ENCODE measurements at places on chromosomes 3 and 15.

- no peak for DNase-seq
Measured at GRCh38 chr15:45549541-45550220, 27.1 kb upstream of the SLC30A4 start.

- no peak for DNase-seq
Measured at GRCh38 chr15:73789521-73790240, 36.5 kb upstream of the INSYN1 start.

GRCh38 chr3:136381051-136381450 is 130.9 kb downstream of the PCCB start:
- no peak for DNase-seq

GRCh38 chr3:16595778-16596177 is 9.4 kb downstream of the DAZL start:
- DNase-seq: no peak

DNA sequence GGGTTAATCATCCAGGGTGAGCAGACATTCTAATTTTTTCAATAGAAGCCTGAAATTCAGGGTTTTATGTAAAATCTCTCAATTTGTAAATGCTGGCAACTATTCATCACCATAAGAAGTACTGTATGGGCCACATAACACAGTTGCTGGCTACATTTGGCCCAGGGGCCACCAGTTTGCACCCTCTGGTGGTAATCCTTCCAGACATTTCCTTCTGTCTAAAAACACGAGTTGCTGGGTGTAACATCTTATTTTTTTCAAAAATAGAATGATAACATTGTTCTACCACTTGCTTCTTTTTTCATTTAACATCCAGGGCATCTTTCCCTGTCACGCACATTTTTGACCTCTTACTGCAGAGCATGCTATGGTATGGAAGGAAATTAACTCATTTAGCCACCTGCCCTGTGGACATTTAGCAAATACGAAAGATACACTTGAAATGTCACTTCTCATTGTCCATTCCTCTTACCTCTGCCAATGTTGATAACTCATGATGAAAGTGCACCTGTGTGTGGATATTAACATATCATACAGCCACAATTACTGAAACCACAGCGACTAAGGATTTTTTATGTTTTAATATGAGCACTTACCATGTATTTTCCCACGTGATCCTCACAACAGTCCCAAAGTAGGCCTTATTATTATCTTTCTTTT is 117.5 kb upstream of the ARHGEF3 start:
- no peak for DNase-seq

DNA sequence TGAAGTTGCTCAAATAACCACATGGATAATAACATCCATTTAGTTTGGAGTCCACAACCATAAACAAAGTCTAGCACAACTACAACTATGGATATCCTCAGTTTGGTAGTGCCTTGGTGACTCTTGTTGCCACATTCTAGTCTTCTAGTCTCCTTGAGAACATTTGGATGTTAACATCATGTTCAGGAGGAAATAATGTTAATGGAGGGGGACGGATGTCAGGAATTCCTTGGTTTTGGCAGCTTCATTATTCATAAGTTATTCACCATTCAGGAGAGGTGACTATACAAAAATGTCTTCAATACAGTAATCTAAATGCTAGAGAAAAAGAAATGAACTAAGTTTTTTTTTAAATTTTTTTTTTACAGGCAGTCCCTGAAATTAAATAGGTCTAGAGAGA is 26.4 kb upstream of the GABPB1 start:
- no peak for DNase-seq
